Fibroblast of skin of left quadriceps (primary cell): ENCODE measurements at places on chromosomes 13 and 19.

GRCh38 chr13:43009506-43009905 is 13.9 kb upstream of the DNAJC15 start:
- DNase-seq: no peak

GRCh38 chr19:58536852-58537798 is 6.7 kb upstream of the TRIM28 start:
- DNase-seq: no peak

DNA sequence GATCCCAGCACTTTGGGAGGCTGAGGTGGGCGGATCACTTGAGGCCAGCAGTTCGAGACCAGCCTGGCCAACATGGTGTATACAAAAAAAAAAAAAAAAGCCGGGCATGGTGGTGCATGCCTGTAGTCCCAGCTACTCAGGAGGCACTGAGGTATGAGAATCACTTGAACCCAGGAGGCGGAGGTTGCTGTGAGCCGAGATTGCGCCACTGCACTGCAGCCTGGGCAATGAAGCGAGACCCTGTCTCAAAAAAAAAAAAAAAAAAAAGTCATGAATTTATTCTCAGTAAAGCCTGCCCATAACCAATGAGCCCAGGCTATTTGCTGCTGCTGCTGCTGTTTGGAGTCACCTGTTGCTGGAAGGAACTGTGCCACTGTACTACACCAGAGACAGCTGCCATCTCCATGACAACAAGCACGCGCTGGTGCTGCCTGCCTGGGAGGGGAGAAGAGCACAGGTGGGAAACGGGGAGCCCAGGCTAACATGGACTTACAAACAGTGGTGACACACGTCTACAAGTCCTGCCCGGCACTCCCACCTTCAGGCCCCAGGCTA is 11.3 kb downstream of the ZFR2 start:
- no peak for DNase-seq

GRCh38 chr19:2613507-2614295 is 88.8 kb downstream of the GNG7 start:
- no peak for DNase-seq

DNA sequence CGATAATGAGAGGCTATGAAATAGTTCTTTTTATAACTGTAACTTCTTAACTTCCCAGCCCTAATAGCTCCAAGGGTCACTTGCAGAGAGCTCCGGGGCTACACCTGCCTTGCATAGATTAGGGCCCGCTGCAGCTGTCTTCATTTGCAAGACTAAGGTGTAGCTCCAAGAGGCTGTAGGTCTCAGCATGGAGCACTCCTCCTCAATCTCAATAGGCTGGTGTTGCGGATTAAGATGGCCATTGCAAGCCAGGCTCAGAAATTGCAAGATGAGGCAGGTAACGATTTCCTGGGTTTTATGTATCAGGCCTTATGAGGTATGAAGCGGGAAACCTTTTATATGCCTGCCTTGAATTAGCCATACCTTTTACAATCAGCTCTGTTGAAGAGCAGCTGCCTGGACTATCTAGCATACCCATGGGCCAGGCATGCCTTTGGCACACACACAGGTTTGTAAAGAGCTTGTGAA is 185.7 kb downstream of the TM9SF2 start:
- no peak for DNase-seq

DNA sequence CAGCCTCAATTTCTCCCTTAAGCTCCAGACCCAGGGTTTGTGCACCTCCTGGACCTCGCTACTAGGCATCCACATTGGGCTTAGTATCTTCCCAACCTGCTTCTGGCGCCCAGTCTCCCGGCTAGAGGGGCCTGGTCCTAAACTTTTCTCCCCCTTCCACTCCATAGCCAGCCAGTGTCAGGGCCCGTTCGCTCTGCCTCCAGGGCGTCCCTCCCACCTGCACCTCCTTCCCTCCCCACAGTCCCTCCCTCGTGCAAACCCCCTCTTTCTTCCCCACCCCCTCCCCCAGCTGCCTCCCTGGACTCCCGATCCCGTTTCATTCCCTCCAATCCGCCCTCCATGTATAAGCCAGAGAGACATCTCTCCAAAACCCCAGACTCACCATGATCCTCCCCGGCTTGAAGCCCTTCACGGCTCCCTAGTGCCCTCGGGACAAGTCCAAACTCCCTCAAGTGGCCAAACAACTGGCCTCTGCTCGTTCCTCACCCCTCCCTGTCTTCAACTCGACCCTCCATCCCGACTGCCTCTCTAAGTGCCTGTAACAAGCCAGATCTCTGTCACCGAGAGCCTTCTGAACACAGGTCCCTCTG is 997 bp upstream of the SAMD4B start:
- DNase-seq: no peak

- DNase-seq: no peak
Observed at GRCh38 chr13:112905990-112906641, 62.9 kb upstream of the MCF2L start.

GRCh38 chr13:61316647-61317046 is 99.0 kb downstream of the PCDH20 start:
- no peak for DNase-seq

DNA sequence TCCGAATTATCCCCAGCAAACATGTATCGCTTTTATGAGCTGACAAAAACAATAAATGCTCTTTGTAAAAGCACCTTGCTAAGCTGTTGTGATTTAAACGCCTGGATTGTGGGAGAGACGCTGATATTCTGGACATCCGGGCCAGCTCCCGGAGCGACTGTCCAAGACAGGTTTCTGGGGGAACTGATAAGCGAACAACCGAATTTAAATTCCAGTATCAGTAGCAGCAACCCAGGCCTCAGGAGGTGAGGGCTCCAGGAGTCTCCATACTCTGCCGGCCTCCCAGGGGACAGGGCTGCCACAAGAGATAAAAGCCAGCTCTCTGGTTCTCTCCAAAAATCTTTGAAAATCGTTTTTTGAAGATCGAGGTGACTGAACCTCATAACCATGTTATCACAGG is 50.3 kb upstream of the VSTM2B start:
- DNase-seq: no peak

GRCh38 chr19:53102756-53103233 is 427 bp downstream of the ZNF160 start:
- DNase-seq: peak; percentile 6

DNA sequence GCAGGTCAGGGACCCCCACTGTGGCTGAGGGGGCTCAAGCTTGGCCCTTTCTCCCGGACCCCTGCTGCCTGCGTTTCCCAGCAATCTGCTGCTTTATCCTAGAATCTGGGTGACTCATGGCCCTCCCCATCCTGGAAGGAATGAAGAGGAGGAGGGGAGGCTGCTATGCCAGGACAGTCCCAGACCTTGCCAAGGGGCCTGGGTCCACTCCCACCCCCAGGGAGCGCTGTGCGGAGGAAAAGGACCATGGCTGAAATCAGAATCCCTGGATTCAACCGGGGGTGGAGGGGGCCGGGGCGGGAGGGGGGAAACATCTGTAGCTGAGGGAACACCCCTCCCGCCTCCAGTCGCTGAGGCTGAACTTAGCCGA is 20.5 kb downstream of the ZNF114 start:
- DNase-seq: no peak

GRCh38 chr13:46552303-46552682 is 677 bp upstream of the LRCH1 start:
- DNase-seq: no peak

- DNase-seq: no peak
Observed at GRCh38 chr19:46660551-46661019, 397 bp downstream of the DACT3 start.
